ENCODE measurements at places on chromosomes 7 and 10.

DNA sequence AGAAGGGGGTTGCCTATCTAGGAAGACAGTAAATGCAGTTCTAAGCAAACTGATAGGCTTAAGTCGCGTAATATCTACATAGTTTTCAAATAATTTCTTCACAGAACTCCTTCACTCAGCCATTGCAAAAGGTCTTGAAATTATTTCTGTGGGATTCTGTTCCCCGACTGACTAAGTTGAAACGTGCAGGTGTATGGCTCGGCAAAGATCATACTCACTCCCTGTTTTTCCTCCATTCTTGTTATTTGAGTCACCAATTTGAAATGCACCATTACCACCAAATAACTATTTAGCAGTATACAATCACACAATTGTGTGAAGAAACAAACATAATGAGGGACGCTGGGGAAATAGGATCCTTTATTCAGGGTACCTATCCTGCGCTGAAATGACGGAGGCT lies 771.1 kb downstream of the GATA3 start:
- no peak for DNase-seq

GRCh38 chr7:112112822-112113255 lies 93.4 kb downstream of the DOCK4 start:
- no peak for DNase-seq

GRCh38 chr7:121436688-121437087 lies 40.6 kb upstream of the FAM3C start:
- DNase-seq: no peak

DNA sequence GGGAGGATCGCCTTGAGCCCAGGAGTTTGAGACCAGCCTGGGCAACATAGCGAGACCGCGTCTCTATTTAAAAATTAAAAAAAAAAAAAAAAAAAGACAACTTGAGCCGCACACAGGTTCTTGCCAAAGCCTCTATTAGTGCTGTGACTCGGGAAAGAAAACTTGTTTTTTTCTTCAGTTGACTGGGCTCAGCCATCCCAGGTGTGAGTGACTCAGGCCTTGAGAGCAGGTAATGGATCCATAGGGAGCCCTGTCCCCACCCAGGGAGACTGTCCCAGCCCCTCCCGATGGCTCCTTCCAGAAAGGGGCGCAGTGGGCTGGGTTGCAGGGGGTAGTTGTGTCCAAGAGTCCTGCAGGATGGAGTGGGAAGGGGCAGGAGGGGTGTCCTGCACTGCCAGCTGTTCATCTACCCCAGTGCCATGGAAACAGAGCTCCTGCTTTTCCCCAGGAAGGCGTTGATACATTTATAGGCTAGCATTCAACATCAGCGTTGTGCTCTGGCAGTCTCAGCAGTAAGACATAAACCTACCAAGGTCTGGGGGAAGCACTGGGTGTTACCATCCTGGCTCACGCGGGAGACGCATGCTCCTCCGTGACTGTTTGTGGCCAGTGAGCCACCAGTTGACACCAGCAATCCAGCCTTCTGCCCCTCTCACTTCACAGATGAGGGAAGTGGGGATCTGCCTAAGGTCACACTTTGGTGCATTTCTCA lies 126.6 kb downstream of the CUX1 start:
- DNase-seq: no peak
